Muscle of leg (tissue), 16 donors: ENCODE measurements at places on chromosomes 5 and 9. TPM values are rescaled to one million over a fixed set of nuclear protein-coding genes. Genes with fewer than 3 reads are reported as not detected.

MYORG gene
- total RNA-seq: 8.1 TPM

PCDHGA4 gene
- total RNA-seq: 1.8 TPM

COL5A1 gene
- total RNA-seq: 330 TPM

C9orf153 gene
- 0.49 TPM for total RNA-seq

ORM1 gene
- 0.49 TPM for total RNA-seq

SLC28A3 gene
- total RNA-seq: 0.04 TPM

ARHGEF37 gene
- 3.9 TPM for total RNA-seq

MZB1 gene
- 0.62 TPM for total RNA-seq

ABLIM3 gene
- total RNA-seq: 33.2 TPM

MOB3B gene
- 1.4 TPM for total RNA-seq

SLC6A7 gene
- total RNA-seq: 0.35 TPM

CPLANE1 gene
- total RNA-seq: 23.8 TPM

KCNMB1 gene
- 0.22 TPM for total RNA-seq

RASA1 gene
- total RNA-seq: 22.6 TPM

PDLIM4 gene
- total RNA-seq: 29.7 TPM

LAMC3 gene
- 1.1 TPM for total RNA-seq

C9orf50 gene
- not detected for total RNA-seq

GABRA1 gene
- total RNA-seq: 0.13 TPM

CYLC2 gene
- not detected for total RNA-seq

RASGEF1C gene
- total RNA-seq: 2.4 TPM

PCDHGB7 gene
- 4.2 TPM for total RNA-seq

ACTBL2 gene
- total RNA-seq: not detected

PAPPA gene
- total RNA-seq: 1.3 TPM

CBY3 gene
- total RNA-seq: not detected

RNF130 gene
- 37.0 TPM for total RNA-seq

FAM169A gene
- total RNA-seq: 0.62 TPM

ZNF883 gene
- total RNA-seq: 4.6 TPM

RNF183 gene
- total RNA-seq: 0.04 TPM

C9orf152 gene
- total RNA-seq: not detected

IL13 gene
- total RNA-seq: not detected

TIMD4 gene
- total RNA-seq: 1.9 TPM
